ENCODE measurements at places on chromosomes 4 and X.
A peak's percentile ranks its signal among the peaks of the same experiment; 100 is the strongest.

DNA sequence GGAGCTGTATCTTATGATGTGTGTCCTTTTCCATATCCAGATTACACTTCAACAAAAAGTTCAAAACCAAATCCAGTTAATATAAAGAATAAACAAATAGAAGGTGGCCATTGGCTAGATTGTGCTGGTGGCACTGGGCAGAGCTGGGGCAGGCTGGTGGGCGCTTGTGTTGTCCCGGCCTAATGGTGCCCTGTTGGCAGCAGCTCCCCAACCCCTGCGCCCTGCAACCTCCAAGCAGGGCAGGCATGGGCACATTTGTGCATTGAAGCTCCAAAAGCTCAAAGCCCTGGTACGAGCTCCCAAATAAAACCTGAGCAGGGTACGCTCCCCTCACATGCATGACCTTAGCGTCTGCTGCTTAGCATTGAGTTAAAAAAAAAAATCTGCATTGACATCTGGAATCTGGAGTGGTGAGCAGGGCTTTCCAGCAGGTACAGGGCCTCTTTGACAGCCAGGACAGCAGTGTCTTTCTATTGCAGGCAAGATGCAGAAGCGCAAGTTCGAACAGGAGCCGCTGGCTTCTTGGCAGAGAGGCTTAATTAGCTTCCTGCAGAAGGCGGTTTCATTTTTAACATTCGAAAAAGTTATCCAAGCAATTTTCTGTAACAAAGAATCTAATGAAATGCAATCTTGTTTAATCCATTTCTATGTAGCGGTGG, 25.9 kb upstream of the NYX start:
- peak; percentile 7 for DNase-seq

DNA sequence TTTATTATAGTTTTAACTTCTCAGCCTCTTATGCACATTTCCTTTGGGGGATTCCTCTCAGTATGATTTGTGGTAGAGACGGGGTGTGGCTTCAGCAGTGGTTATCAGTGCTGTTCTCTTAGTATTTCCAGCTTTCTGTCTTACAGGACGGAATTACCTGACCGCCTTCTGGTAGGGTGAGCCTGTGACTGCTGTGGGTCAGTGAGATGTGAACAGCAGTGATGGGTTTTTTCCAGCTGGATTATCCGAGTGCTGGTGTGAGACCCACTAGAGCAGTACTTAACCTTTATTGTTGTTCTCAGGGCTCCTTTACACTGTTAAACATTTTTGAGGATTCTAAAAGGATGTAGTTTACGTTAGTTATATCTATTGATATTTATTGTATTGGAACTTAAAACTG, 135.2 kb downstream of the SLIT2 start:
- DNase-seq: no peak

- DNase-seq: no peak
Measured at GRCh38 chr4:14237911-14238310, 610.4 kb upstream of the BOD1L1 start.

DNA sequence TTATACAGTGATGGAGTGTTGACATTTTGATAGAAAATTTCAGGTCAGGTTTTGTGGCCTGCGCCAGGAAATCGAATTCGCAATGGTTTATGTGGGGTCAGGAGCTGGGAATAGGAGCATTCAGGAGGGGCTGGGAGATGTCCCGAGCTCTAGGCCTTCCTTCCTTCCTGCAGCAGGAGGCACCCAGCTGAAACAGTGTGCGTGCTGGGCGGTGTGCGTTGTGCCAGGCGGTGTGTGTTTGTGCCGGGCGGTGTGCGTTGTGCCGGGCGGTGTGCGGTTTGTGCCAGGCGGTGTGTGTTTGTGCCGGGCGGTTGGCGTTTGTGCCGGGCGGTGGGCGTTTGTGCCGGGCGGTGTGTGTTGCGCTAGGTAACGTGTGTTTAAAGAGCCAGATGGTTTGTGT, 1.7 kb downstream of the UVSSA start:
- no peak for DNase-seq
